Activated CD4-positive, alpha-beta T cell treated with anti-CD3 and anti-CD28 coated beads for 36 hours (primary cell): ENCODE measurements at places on chromosomes 7 and 10. TPM values are rescaled to one million over a fixed set of nuclear protein-coding genes. Genes with fewer than 3 reads are reported as not detected.

ITPRID1 gene
- total RNA-seq = not detected

TAX1BP1 gene
- 109 TPM for total RNA-seq

RHBDD2 gene
- total RNA-seq = 21.6 TPM

GHRHR gene
- total RNA-seq = not detected

PHYHIPL gene
- not detected for total RNA-seq

AKR1C4 gene
- total RNA-seq = not detected

FASTK gene
- 56.7 TPM for total RNA-seq

A1CF gene
- total RNA-seq = not detected

HYAL4 gene
- total RNA-seq = 0.25 TPM

DPCD gene
- total RNA-seq = 15.5 TPM

HIBADH gene
- total RNA-seq = 20.5 TPM

AOC1 gene
- total RNA-seq = not detected

GDF2 gene
- total RNA-seq = not detected

SFTPA2 gene
- not detected for total RNA-seq

SEMA3A gene
- total RNA-seq = 1.6 TPM

SUN3 gene
- not detected for total RNA-seq

IQUB gene
- total RNA-seq = not detected

CFAP70 gene
- total RNA-seq = 0.71 TPM

HECW1 gene
- total RNA-seq = not detected

ACTL6B gene
- total RNA-seq = not detected

CALHM1 gene
- not detected for total RNA-seq

FGL2 gene
- 0.16 TPM for total RNA-seq

ZNF212 gene
- total RNA-seq = 9.9 TPM

GPER1 gene
- total RNA-seq = not detected

CALHM3 gene
- not detected for total RNA-seq

CLDN3 gene
- not detected for total RNA-seq

GPR146 gene
- 4.7 TPM for total RNA-seq

OR2A42 gene
- total RNA-seq = not detected

SP8 gene
- not detected for total RNA-seq

NAT16 gene
- total RNA-seq = not detected

RBM33 gene
- 81.1 TPM for total RNA-seq

IGFBP3 gene
- total RNA-seq = 0.23 TPM

GIMAP1 gene
- total RNA-seq = 5.5 TPM

ASZ1 gene
- not detected for total RNA-seq

PON1 gene
- total RNA-seq = not detected

FRMPD2 gene
- not detected for total RNA-seq

TRIM74 gene
- 0.66 TPM for total RNA-seq

SRGN gene
- total RNA-seq = 375 TPM

INSYN2A gene
- not detected for total RNA-seq

STK17A gene
- total RNA-seq = 43.2 TPM

NUTM2A gene
- 0.39 TPM for total RNA-seq

SLC39A12 gene
- total RNA-seq = not detected

NUTM2D gene
- 1.3 TPM for total RNA-seq

PRSS37 gene
- not detected for total RNA-seq

FZD8 gene
- 0.16 TPM for total RNA-seq

EPO gene
- total RNA-seq = not detected

LLCFC1 gene
- not detected for total RNA-seq

AGR2 gene
- not detected for total RNA-seq
